Activated CD4-positive, alpha-beta T cell treated with anti-CD3 and anti-CD28 coated beads, Interleukin-2, amount 50 U/mL, for 4 hours (primary cell): ENCODE measurements at places on chromosomes 7 and 10.

- DNase-seq, result no peak
Observed at GRCh38 chr10:15352201-15352600, 18.9 kb downstream of the FAM171A1 start.

DNA sequence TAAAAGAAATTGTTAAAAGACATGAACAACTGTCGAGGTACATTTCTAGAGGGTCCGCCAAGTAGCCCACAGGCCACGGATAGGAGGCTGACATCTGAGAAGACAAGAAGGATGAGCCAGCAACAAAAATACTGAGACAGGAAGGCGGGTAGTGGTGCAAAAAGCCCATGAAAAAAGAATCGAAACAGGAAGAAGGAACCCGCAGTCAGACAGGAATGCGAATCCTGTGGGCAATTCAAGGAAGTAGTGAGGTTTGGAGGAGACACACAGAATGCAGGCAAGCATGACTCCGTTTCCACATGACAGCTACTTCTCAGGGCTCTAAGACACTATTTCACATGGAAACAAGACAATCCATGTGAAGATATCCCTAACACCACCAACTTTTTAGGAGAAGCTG lies 125.2 kb downstream of the DOCK4 start:
- DNase-seq, result no peak

DNA sequence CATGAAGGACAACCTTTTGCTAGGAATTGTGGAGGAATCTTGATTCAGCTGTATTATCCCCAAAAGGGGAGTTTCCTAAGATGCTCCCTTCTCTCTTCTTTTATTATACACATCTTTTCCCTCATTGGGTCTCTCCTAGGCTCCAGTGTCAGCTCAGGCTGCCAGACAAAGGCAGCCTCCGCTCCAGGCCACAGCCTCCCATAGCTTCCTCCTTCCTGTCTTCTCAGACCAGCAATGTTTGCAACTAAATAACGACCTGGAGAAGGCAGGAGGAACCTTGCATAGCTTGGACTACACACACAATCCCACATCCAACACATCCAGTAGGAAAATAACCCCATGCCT lies 12.3 kb downstream of the SFXN3 start:
- DNase-seq, result no peak

- DNase-seq, result no peak
Observed at GRCh38 chr7:7808626-7809025, 90.2 kb upstream of the RPA3 start.

DNA sequence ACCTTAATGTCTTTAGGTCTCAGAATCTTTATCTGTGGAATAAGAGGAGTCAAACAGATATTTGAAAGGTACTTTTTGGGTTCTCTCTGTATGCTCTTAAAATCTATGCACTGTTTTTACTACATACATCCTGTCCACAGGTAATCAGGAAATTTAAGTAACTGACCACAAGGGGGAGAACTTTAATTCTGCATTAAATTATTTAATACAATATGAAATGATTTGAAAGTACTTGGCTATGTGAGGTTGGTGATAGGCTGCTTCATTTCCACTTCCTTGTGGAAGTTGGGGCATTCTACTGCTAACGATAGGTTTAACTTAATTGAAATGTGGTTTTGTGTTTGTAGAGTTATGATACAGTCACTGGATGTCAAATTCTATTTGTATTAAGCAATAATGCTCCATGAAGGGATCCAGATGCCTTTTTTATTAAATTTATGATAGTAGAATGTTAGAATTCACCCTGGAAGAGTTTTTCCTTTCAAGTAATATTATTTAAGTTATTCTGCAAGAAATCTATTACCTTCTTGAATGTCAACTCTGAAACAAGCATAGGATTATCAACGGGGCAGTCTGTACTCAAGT lies 6.0 kb downstream of the TEX47 start:
- no peak for DNase-seq

DNA sequence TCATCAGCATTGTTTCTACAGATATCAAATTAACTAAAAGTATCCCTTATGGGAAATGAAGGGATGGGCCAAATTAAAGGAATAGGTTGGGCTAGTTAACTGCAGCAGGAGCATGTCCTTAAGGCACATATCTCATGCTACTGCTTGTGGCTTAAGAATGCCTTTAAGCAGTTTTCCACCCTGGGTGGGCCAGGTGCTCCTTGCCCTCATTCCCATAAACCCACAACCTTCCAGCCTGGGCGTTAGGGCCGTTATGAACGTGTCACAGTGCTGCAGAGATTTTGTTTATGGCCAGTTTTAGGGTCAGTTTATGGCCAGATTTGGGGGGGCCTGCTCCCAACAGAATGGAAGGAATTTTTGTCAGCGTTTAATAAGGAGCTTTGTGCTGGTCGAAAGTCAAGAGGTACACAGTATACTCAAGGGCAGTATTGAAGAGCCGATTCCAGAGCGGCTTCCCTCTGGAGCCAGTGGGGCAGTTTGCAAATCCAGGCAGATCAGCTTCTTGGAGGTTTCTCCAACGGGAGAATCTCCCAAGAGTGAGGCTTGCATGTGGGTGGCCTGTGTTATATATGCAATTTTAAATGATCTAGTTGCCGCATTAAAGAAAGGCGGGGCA lies 7.7 kb downstream of the PFKP start:
- no peak for DNase-seq

DNA sequence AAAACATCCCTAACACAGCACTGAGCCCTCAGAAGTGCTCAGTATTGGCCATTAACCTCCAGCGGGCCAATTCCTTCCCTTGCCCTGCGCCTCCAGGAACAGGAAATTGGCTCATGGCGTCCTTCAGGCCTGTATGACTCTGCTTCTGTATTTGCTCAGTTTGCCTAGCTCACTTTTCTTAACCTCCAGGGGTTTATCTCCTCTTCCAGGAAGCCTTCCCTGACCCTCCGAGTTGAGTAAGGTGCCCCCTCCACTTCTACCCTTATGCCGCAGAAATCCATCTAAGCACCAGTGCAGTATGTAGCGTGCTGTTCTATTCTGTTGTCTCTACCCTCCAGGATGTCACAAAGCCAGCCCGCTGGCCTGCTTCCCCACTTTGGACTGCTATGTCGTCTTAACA lies 1.1 kb upstream of the SFXN4 start:
- DNase-seq, result no peak

GRCh38 chr7:114007386-114007785 lies 88.6 kb upstream of the PPP1R3A start:
- DNase-seq, result no peak

DNA sequence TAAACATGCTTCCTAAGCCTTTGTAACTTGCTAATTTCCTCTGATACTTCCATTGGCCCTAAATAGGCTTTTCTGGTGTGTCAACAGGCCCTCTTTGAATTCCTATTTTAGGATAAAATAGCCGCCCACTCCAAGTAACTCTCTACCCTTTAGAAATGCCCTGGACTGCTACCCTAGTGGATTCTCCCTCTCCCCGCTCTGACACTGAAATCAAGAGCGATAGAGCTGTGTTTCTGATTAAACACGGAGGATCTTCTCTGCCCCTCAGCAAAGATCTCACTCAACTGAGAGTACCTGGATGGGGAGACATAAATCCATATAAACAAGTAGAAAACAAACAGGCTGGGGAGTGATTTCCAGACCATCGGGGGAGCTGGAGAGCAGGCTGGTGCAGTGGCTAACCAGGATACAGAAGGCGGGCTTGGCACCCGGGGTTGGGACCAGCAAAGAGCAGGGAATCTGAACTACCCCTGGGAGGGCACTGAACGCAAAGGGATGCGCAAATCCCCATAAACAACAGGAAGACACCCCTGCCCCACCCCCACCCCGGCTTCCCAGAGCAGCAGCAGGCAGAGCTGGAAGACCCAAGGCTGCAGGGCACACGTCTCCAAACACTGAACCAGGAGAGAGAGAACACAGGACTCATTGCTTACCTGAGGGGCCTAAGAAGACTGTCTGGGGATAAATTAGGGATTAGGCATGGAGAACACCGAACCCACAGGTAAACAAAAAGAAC lies 2.5 kb downstream of the ASB13 start:
- no peak for DNase-seq

- no peak for DNase-seq
Observed at GRCh38 chr7:41869091-41869490, 166.2 kb upstream of the INHBA start.

GRCh38 chr10:116408719-116409118 lies 18.9 kb upstream of the PNLIPRP3 start:
- no peak for DNase-seq

DNA sequence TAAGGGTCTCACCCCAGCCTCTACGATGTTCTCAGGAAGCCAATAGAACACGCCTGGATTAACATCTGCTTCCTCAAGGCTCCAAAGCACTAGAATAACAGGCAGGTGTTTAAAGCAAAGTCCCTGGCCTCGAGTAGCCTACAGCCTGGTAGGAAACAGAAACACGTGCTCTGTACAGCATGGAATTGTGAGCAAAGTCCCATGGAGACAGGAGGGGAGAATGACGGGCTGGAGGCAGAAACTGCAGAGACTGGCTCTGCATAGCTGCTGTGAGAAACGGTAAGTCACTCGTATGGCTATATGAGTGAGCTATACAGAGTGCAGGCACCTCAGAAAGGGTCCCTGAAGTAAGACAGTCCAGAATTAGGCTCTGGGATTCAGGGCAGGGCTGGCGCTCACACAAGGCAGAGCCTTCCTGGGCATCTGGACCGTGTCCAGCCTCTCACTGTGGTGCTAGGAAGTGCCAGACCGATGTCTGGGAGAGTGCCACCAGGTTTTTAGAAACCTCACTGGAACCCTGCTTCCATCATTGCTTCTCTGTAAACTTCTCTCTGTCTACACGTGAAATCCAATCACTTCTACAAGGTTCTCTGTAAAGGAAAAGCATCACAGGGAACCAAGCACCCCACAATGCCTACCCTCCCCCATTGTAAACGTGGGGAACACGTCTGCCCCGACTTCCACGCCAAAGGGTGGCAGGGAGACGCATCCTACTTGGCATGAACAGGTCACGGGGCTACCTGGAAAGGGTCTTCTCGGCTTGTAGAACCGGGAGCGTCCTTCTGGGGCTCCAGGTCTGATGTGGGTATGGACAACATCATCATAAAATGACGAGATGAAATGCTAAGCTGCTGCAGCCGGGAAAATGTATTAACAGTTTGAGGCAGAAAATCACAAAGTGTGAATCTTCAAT lies 38.8 kb upstream of the SHH start:
- DNase-seq, result no peak

DNA sequence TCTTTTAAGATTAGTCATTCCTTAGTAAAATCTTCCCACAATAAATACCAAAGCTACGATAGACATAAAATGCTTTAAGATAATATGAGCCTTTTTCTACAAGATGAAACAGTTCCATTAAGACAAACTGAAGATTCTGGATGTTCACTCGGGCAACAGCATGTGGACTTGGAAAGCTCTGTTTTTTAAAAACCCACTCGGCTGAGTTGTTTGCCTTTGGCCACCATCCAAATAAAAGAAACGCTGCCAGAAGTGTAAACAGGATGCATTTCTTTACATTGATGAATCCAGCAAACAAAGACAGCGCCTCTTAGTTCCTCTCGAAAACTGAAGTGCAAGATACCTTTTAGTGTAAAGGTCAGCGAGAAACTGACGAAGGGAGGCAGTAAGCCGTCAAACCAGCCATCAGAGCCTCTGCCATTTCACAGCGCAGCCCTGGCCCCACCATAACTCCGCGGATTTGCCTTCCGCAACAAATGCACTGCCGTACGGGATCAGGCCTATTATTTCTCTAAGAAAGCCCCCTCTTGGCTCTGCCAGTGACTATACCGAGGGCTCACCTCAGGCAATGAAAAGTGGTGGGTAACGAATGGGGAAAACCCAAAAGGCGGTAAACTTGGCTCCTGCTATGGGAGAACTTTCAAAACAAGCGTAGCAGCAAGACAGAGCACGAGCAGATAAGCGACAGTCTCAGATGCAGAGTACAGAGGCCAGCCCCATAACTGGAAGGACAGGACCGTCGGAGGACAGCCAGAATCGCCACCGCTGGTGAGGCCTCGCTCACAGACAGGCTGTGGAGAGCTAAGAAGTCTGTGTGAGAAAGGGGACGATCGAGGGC lies 41.4 kb downstream of the GNA12 start:
- DNase-seq, result no peak

DNA sequence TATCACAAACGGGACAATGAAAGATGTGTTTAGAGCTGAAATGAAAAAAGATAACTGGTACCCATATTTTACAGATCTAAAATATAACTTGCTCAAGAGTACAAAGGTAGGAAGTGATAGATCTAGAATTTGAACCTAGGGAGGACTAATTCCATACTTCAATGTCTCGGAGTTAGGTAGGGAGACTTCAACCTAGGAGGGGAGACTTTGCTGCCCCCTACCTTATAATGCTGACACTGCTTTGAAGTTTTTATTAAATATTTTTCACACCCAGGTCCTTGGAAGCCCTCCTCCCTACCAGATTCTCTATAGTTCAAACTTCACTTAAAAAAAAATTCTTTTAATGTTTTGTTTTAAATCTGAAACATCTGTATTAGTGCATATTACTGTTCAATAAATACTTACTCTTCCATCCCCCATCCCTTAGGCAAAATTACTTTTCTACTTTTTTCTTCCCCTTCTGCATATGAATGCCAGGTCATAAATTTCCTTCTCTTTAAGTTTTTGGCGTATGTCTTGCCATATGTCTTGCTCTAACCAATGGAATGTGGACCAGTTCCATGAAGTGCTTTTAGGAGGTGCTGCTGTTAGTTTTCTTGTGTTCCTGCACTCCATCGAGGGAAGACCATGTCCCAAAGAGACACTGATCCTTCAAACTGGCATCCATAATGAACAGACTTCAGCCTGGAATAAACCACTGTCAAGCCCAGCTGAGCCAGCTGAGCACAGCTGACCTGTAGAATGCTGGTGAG lies 57.8 kb downstream of the MICU1 start:
- DNase-seq, result no peak

DNA sequence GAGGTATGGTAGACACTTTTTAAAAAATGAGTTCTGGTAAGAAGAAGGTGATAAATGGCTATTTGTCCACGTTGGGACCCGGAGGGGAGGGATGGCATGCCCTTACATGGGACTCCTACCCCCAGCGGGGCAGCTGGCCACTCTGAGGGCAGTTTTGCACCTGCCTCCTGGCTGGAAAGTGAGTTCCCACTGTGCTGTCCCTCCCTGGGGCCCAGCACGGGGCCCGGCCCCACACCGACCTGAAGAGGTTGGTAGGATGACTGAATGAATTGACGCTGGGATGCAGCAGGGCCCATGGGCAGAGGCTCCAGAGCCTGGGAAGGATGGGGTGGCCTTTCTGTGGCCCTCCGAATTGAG lies 601 bp upstream of the AEBP1 start:
- DNase-seq, result no peak

GRCh38 chr10:122648599-122649428 lies 50.8 kb downstream of the C10orf120 start:
- no peak for DNase-seq

- DNase-seq, result no peak
Observed at GRCh38 chr10:34506786-34507185, 308.3 kb downstream of the PARD3 start.

GRCh38 chr10:15353471-15354017 lies 17.5 kb downstream of the FAM171A1 start:
- no peak for DNase-seq
